ENCODE measurements at places on chromosomes 12 and 14.

GRCh38 chr14:91940209-91940608 lies 7.3 kb downstream of the FBLN5 start:
- DNase-seq = no peak

- DNase-seq = no peak
Observed at GRCh38 chr12:107322063-107322462, 228.7 kb upstream of the CRY1 start.

GRCh38 chr12:133222211-133222610 lies 13.5 kb downstream of the ANHX start:
- no peak for DNase-seq

DNA sequence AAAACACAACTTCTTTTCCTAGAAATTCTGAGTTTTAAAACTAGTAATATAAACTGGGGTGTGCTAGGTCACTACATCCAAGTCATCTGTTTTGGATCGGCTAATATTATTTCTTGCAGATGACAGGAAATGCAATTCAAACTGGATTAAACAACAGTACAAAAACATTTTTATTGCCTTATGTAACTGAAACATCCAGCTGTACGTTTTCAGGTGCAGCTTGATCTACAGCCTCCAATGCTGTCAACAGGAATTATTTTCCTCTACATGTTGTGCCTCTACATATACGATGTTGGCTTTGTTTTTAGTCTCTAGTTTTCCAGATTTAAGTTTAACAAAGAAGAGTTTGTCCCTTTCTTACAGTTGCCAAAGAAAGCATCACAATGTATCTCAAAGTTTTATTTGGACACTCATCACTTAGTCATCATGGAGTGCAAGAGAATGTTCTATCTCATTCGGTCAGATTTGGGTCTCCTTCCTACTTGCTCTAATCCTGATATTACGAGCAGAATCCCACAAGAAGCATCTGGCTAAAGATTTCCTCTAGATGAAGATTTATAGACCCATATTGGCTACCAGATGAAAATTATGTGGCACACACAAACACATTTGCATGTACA lies 326.7 kb downstream of the SLC6A15 start:
- no peak for DNase-seq

- DNase-seq = no peak
Observed at GRCh38 chr14:100575266-100575995, 11.8 kb downstream of the BEGAIN start.

DNA sequence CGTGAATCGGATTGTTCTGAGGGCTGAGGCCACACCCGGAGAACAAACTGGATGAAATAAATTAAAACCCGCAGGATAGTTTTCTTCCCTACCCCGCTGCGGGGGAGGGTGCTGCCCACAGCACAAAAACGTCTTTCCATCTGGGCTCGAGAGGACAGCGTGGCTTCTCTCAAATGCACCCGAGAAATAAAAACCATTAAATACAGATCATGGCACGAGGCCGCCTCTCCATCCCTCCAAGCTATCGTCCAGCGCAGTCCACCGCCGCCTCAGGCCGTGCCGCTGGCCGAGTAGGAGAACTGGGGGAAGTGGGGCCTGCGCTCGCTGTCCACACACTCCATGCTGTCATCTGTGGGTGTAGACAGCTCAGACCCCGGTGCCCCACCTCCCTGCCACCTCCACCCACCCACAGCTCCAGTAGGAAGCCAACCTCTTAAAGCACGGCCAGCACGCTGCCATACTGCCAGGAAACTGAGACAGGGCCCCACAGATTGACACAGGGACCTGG lies 17.2 kb downstream of the SIVA1 start:
- no peak for DNase-seq

GRCh38 chr12:105982022-105982421 lies 156.7 kb downstream of the NUAK1 start:
- no peak for DNase-seq

DNA sequence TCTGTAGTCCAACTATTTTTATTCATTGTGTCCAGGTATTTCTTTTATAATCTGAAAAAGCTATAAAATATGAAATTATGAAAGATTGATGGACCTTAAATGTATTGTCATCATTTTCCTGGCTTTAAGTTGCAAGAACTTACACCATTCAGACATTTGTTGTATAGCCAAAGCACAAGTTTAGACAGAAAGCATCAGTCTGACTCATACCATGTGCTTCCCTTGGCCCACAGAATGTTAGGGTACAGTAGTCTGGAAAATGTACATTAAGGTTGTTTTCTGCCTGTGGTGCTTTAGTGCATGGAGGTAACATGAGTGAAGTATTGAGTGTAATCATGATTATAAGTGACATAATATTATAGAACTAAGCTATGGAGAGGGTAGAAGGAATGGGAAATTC lies 1002.5 kb downstream of the BCL11B start:
- DNase-seq = no peak

GRCh38 chr12:52812749-52813148 lies 1.2 kb downstream of the KRT4 start:
- peak; percentile 43 for DNase-seq
